ENCODE measurements at places on chromosomes 7 and 10. TPM values are rescaled to one million over a fixed set of nuclear protein-coding genes. Genes with fewer than 3 reads are reported as not detected.

The PALS2 gene
- total RNA-seq: 15.5 TPM

The CALY gene
- 1.9 TPM for total RNA-seq

GRCh38 chr7:86898171-86898570 is 161.3 kb downstream of the ELAPOR2 start:
- DNase-seq: no peak
- no peaks in the 10 kb centered on the region for H3K36me3 ChIP-seq
- H3K4me3 ChIP-seq: no peak overlapping the region

The PARD3 gene
- 8.2 TPM for total RNA-seq

DNA sequence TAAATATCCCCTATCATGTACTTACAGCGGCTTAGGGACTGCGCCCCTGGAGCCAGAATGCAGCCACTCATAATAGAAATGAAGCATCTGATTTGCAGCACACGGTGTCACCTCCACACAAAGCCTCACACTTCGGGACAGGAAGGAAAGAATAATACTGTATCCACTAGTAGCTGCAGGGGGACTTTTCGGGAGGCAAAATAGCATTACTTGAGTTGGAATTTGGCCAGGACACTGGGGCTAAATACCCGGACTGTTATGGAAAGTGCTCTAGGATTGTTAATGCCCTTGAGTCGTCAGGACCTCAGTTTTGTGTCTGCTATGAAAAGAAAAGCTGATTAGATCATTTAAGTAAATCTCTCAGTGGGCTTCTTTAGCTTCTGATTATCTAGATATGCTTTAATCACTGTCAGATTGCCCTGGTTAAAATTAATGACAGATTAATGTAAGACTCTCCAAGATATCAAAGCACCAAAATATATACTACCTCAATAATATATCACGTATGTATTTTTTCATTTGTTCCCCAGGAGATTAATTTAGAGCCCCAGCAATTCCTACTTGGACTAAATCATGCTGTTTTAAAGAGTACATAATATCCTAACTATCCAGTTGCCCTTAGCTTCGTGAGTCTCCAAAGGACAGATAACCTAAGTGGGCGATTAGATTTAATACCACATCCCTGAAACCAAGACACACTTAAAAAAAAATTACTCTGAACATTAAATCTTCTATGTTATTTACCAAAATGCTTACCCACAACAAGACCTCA is 173.0 kb upstream of the NEBL start:
- DNase-seq: no peak
- H3K36me3 ChIP-seq: no peaks in the 10 kb centered on the region
- no peak overlapping the region for H3K27ac ChIP-seq

DNA sequence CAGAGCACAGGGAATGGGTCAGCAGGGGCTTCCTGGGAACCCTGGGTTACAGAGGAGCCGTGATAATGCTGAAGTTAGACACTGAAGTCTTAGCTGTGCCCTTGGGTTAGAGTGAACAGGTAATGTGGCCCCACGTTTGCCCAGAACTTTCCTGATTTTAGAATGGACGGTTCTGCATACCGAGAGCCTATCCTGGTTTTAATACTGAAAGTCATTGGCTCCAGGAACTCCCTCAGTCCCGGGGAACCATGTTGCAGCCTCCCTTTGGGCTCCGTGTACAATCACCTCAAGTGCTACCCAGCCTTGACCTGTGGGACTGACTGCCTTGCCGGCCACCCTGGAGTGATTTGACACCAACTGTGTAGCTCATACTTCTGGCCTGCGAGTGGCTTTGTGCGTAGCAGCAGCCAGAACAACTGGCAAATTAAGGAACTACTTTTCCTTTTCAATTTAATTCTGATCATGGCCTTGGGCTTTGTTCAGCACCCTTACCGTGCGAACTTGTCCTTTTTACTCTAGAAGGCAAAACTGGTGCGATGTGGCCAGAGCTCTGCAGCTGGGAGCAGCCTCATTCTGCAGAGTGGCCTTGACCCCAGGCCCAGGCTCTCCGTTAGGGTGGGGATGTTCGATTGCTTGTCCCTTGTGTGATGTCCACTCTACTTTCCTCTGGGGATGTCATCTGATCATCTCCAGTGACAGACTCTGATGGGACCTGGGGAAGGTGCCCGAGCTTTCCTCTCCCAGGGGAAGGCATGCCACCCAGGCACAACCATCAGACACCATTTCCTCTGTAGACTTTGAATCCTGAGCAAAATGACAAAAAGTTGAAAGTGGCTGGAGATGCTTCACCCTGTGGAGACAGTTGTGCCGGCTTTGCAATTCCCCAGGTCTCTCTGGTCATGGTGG is 265.9 kb downstream of the GLRX3 start:
- no peak for DNase-seq
- no peak overlapping the region for H3K27ac ChIP-seq
- no peaks in the 10 kb centered on the region for H3K4me1 ChIP-seq
- H3K36me3 ChIP-seq: no peaks in the 10 kb centered on the region

- no peak overlapping the region for H3K4me3 ChIP-seq
- H3K27ac ChIP-seq: no peak overlapping the region
- H3K27me3 ChIP-seq: peaks cover 8% of the 10 kb centered on the region
- H3K4me1 ChIP-seq: no peaks in the 10 kb centered on the region
- peaks cover 2% of the 10 kb centered on the region for H3K36me3 ChIP-seq
These were observed 115.4 kb upstream of the FOXK1 start for GRCh38 chr7:4566714-4567113.

The PLAC9 gene
- not detected for total RNA-seq

The SH2D4B gene
- 0.30 TPM for total RNA-seq
